ENCODE measurements at places on chromosomes 12 and 14.
A peak's percentile ranks its signal among the peaks of the same experiment; 100 is the strongest.

DNA sequence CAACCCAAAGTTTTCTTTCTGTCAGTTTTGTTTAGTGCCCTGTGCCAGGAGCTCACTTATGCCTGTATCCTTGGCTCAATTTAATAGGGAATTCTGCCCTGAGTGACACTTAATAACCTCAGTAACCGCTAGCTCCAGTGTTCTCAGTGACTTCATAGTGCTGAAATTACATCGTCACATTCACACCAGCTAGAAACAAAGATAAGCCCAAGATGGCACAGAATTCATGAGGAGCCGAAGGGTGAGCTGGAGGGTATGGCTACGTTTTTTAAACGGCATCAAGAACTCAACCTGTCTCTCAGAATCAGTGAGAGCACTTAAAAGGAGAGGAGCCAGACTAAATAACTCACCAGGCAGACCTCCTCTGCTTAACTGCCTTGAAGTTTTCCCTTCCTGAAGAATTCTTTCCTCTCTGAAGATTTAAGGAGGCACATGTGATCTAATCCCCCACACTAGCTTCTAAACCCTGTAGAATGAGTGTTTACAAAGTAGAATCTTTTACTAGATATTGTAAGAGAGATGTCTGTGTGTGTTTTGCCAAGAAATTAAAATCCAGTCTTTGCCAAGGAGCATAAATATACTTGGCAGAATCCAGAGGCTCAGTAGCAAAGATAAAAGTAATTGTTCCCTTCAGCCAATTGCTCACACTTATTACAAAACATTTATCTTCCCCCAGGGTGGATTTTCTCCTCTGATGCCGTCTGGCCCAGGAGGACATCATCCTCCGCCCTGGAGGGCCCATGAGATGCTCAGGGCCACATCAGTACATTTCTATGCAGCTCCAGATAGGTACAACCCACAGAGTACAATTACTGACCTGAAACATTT is 37.3 kb downstream of the PTGER2 start:
- no peak for DNase-seq

DNA sequence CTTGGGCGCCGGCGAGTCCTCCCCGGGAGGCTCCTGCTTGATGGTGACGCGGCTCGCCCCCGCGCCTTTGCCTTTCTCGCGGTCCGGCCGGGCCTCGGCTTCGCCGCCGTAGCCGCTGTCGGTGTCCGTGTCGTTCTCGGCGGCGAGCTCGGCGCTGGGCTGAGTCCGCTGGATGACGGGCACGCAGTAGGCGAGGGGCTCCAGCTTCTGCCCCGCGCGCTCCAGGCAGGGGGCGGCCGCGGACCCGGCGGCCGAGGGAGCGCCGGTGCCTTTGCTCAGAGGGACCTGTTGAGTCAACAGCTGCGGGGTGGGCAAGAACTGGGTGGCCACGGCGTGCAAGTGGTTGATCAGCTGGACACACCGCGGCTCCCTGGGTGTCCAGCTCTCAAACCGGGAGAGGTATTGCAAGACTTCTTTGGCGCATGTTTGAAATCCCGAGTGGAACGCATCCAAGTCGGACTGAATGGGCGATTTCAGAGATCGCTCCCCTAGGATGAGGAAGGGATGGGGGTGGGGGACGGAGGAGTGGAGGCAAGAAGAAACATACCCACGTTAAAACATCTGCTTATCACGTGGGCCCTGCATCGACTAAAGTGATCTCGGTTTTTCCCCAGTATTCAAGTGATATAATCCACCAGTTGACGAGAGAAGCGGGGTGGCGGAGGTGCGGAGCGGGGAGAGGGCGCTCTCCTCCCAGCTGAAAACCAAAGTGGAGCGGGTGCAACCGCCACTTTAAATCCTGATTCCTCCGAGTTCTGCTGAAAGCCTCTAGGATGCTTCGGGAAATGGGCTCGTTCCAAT is 2.0 kb downstream of the BHLHE41 start:
- no peak for DNase-seq

GRCh38 chr12:39354955-39355354 is 88.0 kb downstream of the KIF21A start:
- no peak for DNase-seq

DNA sequence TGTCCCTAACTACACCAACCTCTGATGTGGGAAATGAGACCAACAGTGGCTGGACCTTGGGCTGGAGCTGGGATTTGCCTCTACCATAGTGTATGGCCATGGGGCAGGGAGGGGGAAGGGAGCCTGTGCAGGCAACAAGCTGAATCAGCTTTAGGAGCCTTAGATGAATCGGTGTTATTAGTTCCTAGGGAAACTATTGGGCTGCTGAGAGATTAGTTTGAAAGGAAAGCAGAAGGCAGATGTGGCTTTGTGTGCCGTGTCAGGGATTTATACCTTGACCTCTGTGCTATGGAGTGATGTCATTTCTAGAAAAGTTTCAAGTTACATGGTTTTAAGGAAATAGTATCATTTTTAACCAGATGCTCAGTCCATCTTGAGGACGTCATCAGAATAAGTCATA is 19.5 kb upstream of the GAS2L3 start:
- DNase-seq: no peak

DNA sequence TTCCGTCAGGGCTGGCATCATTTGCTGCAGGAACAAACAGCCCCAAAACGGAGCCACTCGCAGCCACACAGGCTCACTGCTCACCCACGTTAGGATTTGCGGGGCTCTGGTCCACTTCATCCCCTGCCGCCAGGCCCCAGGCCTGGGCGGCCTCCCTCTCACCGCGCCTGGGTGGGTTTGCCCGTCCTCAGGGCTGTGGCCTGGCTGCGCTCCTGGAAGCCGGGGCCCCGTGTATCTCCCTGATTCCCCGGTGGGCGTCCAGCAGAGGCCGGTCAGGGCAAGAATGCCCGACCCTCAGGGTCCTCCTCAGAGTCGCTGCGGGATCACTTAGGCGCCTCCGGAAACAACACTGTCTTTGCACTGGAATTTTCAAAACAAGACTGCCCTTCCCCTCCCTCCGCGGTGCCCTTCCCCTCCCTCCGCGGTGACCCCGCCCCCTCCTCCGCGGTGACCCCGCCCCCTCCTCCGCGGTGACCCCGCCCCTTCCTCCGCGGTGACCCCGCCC is 15.7 kb upstream of the FBRSL1 start:
- peak; percentile 33 for DNase-seq

GRCh38 chr12:104469066-104469465 is 12.3 kb downstream of the CHST11 start:
- no peak for DNase-seq

DNA sequence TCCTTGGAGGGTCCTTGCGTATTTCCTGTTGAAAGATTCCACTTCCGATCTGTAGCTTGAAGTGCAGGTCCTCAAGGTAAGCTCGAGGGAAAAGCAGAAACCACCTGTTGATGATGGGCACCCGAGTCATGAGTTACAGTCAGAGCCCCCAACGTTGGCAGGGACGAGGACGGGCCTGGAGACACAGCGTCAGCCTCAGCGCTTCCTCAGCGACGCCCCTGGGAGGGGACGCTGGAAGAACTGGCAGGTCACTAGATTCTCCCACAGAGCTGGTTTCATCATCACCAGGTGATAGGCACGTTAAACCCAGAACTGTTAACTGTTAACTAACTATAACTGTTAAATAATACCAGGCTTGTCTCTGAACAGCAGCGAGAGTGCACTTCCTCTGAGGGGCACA is 101.8 kb downstream of the TNFAIP2 start:
- no peak for DNase-seq

- no peak for DNase-seq
These were observed 13.1 kb downstream of the ITGA7 start for GRCh38 chr12:55694651-55695050.

DNA sequence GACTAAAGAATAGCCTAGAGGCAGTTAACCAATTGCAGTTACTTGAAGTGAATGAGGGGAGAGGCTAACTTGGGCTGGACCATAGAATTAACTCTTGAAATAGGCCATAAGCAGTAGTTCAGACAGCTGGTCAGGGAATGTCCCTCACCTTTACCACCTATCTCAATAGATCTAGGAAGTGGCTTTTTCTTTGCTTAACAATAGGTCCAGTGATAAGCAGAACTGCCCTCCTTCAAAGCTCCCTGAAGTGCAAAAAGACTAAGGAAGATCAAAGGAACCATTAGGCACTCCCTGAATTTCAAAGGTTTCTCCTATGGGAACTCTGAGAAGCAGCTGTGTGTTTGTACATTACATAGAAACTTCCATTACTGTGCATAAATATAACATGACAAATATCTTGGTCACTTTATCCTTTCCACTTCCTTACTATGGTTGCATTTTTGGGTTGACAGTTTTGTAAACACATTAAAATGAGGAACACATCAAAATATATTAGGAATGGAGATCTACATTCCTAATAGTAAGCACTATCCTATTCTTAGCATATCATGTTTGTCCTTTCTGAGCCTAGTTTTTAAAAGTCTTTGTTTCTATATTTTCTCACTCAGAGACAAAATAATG is 7.2 kb upstream of the NAA30 start:
- DNase-seq: no peak

DNA sequence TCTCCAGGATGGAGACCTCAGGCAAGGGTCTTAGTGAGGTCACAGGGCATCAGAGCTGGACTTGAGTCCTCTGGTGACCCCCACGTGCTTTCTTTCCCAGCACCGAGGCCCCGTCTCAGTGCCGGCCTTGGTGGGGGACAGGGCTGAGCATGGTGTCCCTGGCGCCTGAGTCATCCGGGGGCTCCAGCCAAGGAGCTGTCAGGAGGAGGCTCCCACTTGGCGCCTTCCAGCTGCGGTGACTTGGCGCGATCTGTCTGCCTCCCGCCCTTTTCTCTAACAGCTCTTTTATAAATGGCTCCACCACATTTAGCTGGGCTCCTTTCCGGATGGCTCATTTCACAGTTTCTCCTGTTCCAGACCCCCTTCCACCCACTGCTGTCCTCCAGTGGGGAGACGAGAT is 60.4 kb downstream of the PRMT8 start:
- no peak for DNase-seq

- no peak for DNase-seq
These were observed 162.0 kb downstream of the IPO8 start for GRCh38 chr12:30533558-30534265.

Measured in CD4-positive, alpha-beta T cell (primary cell).